ENCODE measurements at places on chromosomes 1 and 21.

- DNase-seq: no peak
These were observed 64.9 kb upstream of the DYNLT5 start for GRCh38 chr1:66687358-66687757.

- DNase-seq: no peak
These were observed 322.4 kb upstream of the DEPDC1 start for GRCh38 chr1:68819190-68819829.

- DNase-seq: no peak
These were observed 16.2 kb upstream of the MYOG start for GRCh38 chr1:203101813-203102634.

- no peak for DNase-seq
These were observed 21.8 kb downstream of the POFUT2 start for GRCh38 chr21:45265721-45266517.

- no peak for DNase-seq
These were observed 31.9 kb downstream of the PTGER3 start for GRCh38 chr1:71015745-71016144.

Measured in kidney capillary endothelial cell (primary cell).